IMR-90 (cell line): ENCODE measurements at places on chromosomes 3 and 15. TPM values are rescaled to one million over a fixed set of nuclear protein-coding genes. Genes with fewer than 3 reads are reported as not detected.

The CISH gene
- 0.83 and 0.90 TPM in 2 replicates for total RNA-seq

- H3K4me3 ChIP-seq, result no peak overlapping the region
- H3K36me3 ChIP-seq, result no peaks in the 10 kb centered on the region
- no peak for DNase-seq
- H3K4me1 ChIP-seq, result no peaks in the 10 kb centered on the region
These were observed 8.2 kb downstream of the RBPMS2 start for GRCh38 chr15:64767203-64767602.

DNA sequence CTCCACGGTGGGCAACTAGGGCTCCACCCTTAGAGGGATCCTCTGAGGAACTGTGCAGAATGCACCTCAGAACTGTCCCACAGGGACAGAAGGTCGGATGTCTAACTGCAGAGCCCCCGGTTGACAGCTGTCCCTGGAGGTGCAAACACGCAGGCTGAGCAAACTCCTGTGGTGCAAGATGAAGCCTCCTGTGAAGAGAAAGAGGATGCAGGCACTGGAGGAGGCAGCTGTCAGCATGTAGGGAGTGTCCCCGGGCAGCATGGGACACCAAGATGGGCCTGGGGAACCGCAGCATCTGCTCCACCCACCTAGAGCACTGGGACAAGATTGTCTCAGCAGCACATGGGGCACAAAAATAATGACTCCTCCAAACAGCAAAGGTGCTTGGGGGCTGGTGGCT is 258.9 kb downstream of the ABHD5 start:
- H3K27me3 ChIP-seq, result peaks cover 12% of the 10 kb centered on the region; the same call in 1 of the 2 replicates
- H3K27ac ChIP-seq, result no peak overlapping the region

The KLHL40 gene
- not detected in 2 replicates for total RNA-seq

GRCh38 chr3:180325533-180325932 is 276.4 kb upstream of the TTC14 start:
- H3K36me3 ChIP-seq, result no peaks in the 10 kb centered on the region
- no peak for DNase-seq
- no peak overlapping the region for H3K4me3 ChIP-seq
- no peaks in the 10 kb centered on the region for H3K27me3 ChIP-seq
- H3K4me1 ChIP-seq, result no peaks in the 10 kb centered on the region

GRCh38 chr3:29236146-29236840 is 44.6 kb upstream of the RBMS3 start:
- peaks cover 3% of the 10 kb centered on the region for H3K4me1 ChIP-seq
- H3K27ac ChIP-seq, result no peak overlapping the region
- DNase-seq, result no peak
- no peaks in the 10 kb centered on the region for H3K27me3 ChIP-seq

DNA sequence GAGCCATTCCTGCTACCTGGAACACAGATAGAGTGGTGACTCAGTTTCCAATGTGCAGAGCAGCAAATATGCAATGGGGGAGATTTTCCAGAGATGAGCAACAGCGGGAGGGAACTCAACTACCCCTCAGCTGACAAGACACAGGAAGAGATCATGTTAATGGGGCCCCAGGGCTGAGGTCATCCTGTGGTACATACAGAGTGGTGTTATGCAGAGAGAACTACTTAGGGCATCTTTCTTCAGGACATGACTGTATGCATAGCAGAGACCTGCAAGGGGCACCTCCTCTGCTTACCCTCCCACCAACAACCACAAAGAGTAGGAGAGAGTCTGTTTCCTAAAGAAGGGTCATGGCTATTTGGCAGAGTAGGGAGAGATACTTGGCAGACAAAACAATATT is 6.8 kb upstream of the TBC1D5 start:
- H3K4me1 ChIP-seq, result no peaks in the 10 kb centered on the region
- H3K27me3 ChIP-seq, result no peaks in the 10 kb centered on the region; the same call in 1 of the 2 replicates
- no peak for DNase-seq
- H3K27ac ChIP-seq, result no peak overlapping the region

The PTH1R gene
- total RNA-seq, result under 0.01 and 0.18 TPM in 2 replicates
